ENCODE measurements at places on chromosomes 3 and 15.

DNA sequence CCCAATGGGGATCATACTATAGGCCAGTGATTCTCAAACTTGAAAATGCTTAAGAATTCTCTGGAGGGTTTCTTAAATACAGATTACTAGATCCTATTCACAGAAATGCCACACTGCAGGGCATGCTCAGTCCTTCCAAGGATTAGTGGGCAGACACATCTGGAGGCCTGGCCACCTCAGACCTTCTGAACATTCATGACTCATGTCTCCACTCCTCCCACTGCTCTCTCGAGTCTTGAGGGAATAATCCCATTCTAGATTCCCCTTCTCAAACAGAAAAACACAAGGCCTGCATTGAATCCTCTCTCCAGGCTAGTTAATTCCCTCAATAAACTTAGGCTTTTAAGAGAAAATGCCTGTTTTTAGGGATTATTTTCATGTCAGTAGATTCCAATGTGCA lies 22.1 kb downstream of the ZNF621 start:
- peak; percentile 4 for DNase-seq

DNA sequence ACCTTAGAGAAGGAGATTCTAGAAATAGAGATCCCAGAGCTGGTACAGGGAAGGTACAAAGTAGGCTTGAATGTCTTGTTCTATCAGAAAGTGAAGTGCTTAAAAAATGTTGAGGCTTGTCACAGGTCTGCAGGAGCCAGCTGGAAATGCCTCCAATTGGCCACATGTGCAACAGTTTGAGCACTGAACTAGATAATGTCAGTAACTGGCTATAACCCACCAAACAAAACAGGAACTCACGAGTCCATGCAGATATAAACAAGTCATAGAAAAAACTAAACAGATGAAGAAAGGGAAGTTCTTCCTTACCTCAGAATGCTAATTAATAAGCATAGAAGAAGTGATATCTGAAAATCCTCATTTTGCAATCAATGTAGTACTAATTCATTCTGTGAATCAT lies 11.9 kb upstream of the TF start:
- no peak for DNase-seq

DNA sequence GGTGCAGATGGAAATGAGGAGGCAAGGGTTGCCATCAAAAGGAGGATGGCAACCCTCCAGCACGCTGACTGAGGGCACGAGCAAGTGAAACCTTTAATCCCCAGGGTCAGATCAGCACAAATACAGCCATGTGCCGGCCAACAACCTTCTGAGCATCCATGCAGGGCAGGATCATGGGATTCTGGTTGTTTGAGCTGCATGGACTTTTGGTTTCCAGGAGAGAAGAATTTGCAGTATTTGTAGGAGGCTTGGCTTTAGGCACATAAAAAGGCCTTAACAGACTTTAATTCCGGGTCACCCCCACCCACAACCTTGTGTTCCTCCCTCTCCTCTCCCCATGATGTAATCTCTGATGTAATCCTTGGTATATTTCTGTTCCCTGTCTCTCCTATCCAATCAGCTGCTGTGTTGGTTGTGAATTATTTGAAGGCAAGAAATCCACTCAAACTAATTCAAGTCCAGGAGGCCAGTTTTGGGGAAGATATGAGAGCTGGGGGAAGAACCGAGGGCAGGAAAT lies 254.3 kb downstream of the SHQ1 start:
- DNase-seq: no peak

GRCh38 chr3:125684199-125684598 lies 88.9 kb upstream of the OSBPL11 start:
- DNase-seq: peak; percentile 15
